Activated CD4-positive, alpha-beta T cell treated with anti-CD3 and anti-CD28 coated beads, Interleukin-2, amount 10 ng/mL, durations not matched to agents 24 days and 14 days (primary cell): ENCODE measurements at places on chromosomes 7 and 10. TPM values are rescaled to one million over a fixed set of nuclear protein-coding genes. Genes with fewer than 3 reads are reported as not detected.

HHEX gene
- 0.19 and 0.31 TPM in 2 replicates for total RNA-seq

PNLIPRP1 gene
- not detected in 2 replicates for total RNA-seq

SPOCK2 gene
- 104 and 106 TPM in 2 replicates for total RNA-seq

CRYGN gene
- not detected in 2 replicates for total RNA-seq

GIMAP5 gene
- 44.4 and 50.9 TPM in 2 replicates for total RNA-seq

DNA sequence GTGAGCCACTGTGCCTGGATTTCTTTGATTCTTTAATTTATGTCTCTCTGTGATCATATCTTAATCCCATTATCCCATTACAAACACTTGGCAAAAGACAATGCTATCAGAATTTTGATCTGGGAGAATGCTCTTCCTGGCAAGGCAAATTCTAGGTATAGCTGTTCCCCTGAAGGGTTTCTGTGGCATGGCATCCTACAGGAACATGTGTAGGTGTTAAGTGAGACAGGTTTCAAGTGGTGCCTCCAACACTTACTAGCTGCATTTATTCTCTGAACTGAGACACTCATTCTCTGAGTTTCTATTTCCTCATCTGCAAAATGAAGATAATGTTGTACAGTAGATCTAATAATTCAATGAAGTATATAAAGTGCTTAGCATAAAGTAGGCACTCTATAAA, 87.1 kb upstream of the CTTNBP2 start:
- DNase-seq = no peak

DNA sequence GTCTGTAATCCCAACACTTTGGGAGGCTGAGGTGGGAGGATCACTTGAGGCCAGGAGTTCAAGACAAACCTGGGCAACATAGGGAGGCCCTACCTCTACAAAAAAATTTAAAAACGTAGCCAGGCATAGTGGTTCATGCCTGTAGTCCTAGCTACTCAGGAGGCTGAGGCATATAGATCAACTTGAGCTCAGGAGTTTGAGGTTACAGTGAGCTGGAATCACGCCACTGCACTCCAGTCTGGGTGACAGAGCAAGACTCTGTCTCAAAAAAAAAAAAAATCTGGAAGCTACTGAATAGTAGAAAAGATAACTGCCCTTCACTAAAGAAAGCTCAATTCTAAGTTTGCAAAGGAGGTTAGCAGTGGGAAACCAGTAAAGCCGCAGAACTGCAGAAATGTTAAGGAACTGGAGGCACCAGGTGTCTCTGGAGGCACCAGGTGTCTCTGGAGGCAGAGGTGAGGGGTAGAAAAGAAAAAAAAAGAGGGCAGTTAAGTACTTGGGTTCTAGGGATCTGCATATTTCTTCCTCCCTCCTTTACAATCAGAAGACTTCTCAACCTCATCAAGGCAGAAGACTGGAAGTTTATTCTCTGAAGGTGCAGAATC, 56.5 kb downstream of the RNLS start:
- no peak for DNase-seq

DNA sequence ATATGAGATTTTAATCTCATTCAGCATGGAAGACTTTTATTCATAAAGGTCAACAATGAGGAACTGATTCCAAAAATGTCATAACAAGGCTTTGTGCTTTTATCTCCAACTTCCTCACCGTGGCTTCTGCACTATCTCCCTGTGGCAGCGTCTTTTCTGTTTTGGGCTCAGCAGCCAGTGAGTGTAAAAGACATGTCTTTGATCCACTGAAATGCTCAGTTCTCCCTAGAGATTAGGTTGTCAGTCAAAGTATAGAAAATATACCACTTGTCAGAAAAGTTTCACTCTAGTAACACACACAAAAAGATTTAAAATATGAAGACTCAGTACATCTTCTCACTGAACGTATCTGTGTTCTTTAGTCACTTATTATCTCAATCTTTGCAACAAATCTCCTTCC, 901.8 kb upstream of the ZWINT start:
- no peak for DNase-seq

DNA sequence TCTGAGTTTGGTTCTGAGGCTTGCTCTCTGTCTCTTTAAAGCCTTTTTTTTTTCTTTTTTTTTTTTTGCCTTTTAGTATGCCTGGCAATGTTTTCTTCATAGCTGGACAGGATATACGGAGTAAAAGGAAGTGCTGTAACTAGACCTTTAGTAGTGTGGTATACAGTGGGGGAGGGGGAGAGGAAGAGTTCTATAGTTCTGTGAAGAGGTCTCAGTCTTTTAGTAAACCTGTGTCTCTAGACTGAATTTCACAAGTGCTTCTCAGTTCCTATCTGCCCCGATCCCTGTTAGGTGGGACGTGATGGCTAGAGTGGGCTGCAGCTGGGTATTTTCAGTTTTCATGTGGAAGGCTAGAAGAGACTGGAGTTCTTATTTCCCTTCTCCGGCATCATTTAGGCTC, 3.1 kb upstream of the ABCC2 start:
- no peak for DNase-seq

GRCh38 chr10:43141421-43141820, 3.2 kb downstream of the CSGALNACT2 start:
- no peak for DNase-seq

GRCh38 chr7:155993420-155994278, 181.4 kb upstream of the SHH start:
- DNase-seq = no peak

- DNase-seq = peak; percentile 40
Measured at GRCh38 chr10:47457528-47457820, 26.4 kb downstream of the ANXA8 start.

GRCh38 chr10:2924431-2924830, 142.9 kb upstream of the PFKP start:
- DNase-seq = no peak

- no peak for DNase-seq
Measured at GRCh38 chr10:110016039-110016438, 8.3 kb downstream of the ADD3 start.

DNA sequence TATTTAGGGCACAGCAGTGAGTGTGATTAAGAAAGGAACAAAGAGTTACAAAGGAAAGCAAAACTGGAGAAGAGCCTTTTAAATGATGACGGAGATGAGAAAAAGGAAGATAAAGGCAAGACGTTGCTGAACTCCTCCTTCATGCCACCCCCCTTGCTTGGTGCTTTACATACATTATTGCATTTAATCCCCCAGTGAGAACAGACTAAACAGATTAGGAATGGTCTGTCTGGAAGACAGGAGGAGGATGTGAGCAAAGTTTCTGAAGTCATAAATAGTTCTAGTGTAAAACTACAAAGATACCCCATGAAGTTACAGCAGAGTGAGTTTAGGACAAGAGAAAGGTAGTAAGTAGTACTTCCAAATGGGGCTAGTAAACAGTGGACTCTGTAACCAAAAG, 113.5 kb downstream of the PLCE1 start:
- no peak for DNase-seq

DNA sequence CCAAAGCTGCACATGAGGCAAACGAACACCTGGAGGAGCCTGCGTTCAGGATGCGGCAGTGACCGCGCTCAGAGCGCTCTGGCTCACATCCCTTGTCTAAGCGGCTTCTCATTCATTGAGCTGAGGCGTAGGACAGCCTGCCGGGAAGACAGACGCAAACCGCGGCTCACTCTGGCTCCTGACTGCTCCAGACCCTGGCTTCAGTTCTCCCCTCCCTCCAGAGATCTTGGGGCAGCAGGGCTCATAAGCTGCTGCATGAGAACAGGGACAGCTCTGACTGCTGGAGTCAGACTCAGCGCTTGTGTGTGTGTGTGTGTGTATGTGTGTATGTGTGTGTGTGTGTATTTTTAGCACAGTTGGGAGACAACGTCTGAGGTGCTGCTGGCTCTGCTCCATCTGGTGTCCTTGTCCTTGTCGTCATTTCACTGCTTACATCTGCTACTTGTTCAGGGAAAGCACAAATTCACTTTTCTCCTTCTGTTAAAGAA, 15.8 kb upstream of the LYZL2 start:
- DNase-seq = no peak

DNA sequence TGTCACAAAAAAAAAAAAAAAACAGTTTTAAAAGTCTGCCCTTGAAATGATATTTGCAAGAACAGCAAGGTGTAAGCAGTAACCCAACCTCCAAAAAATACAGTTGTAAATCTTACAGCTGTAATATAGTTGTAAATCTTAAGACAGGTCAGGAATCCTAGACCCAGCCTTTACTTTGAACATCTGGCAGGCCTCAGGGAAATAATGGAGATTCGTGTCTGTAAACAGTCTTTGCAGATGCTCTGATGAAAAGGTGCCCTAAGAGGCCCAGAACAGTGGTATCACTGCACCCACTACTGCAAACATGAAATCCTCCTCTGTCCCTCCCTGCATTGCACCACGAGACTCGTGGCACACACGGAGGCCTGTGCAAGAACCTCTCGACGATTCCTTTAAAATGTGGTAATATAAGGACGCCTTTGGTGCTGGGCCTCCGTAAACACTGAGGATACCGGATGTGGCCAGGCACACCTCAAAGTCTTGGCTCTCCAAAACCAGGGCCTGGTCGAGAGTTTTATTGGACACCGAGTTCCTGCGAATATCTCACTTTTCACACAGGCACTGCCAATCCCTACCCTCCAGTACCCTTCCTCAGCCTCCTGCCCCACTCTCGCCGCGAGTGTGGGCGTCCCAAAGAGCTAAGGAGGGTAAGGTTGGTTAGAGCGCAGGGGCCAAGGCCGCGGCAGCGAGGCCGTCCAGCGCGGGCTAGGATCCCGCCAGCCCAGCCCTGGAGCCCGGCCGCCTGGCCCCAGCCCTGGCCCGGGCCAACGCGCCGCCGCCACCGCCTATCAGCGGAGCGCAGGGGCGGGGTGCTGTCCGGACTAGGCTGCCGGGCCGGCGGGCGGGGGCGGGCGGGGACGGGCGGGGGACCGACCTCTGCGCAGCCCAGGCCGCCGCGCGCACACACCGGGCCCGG, at the start of gene REEP3:
Gene REEP3, plus strand, starts transcription at position 902 of the 916 bp plus-strand sequence. CDS start 145 bp downstream, outside the sequence.
- DNase-seq = peak; percentile 86

- DNase-seq = no peak
Measured at GRCh38 chr10:51699145-51699474, 285 bp downstream of the CSTF2T start.

DNA sequence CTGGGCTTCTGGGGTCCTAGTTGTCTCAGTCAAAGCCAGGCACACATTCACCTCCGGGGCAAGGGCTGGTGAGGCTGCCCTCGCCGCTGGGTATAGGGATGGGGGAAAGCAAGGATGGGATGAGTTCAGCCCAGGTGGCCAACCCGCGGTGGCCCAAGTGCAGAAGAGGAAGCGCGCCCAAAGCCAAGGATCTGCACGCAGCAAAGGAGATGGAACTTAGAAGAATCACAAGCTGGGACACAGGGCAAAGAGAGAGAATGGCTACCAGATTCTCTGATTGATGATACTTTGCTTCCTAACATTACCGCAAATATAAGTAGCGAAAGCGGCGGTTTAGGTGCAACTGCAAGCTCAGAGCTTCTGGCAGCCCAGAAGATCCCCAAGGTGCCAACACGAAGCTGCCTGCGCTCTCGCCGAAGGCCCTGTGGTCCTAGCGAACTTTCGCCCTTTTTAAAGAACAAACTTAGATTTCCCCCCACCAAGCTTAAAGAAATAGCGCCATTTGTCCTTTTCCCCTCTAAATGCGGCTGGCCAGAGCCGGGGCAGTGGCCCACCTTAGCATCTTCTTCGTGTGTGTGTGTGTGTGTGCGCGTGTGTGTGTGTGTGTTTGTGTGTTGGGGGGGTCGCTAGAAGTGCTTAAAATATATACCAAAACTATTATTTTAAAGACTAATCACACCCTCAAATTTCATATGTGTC, 927 bp upstream of the MKX start:
- peak; percentile 60 for DNase-seq

DNA sequence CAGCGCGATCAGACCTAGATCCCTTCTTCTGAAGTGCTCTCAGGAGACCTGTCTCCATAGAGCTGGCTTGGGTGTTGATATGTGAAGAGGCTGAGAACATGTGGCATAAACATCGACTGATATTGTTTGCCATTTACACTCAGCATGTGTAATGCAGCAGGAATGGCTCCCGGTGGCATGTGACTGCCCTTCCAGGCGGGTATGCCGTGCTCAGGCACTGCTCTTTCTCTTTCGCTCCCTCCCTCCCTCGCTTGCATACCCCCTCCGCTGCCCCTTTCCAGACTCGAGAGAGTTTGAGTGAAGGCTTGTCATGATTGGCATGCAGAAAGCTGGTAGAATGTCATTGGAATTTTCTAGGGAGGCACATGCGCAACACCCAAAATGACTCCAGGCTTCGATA, 107.3 kb upstream of the PDCD4 start:
- no peak for DNase-seq

- DNase-seq = peak; percentile 86
Measured at GRCh38 chr7:6637544-6638229, 569 bp downstream of the ZNF316 start.
